Activated T-helper 1 cell treated with anti-CD3 and anti-CD28 coated beads, Interleukin-2, amount 50 U/mL, for 16 hours (primary cell): ENCODE measurements at places on chromosomes 2 and 18.

DNA sequence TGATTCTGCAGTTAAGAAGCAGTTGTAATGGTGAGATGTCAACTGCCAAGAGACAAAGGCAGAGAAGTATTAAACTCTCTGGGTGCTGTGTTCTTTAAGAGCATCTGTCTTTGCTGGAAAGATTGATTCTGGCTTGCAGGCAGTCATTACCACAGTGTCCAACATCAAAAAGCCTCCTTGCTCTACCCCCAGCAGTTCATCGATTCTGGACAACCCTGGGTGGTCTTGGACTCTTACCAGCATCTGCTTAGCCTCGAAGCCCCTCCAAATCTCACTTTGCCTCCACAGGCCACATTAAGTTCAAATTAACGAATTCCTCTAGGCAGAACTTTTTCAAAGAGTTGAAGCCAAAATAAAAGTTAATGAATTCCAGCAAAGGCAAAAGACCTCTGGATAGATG lies 1061.4 kb downstream of the TSN start:
- no peak for DNase-seq

GRCh38 chr18:12373116-12373770 lies 3.8 kb downstream of the AFG3L2 start:
- no peak for DNase-seq

- no peak for DNase-seq
Measured at GRCh38 chr2:236047886-236048540, 120.2 kb downstream of the GBX2 start.

DNA sequence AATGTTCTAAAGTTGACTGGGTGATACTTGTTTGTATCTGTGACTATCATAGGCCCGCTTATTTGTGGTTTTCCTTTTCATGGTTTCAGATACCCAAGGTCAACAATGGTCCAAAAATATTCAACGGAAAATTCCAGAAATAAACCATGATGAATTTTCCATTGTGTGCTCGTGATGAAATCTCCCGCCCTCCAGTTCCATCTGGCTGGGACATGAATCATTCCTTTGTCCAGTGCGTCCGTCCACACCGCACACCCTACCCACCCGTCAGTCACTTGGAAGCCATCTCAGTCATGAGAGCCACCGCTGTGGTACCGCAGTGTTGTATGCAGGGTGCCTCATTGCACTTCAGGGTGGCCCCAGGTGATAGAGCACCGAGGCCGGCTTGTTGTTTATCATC lies 268.2 kb upstream of the PXDN start:
- no peak for DNase-seq

DNA sequence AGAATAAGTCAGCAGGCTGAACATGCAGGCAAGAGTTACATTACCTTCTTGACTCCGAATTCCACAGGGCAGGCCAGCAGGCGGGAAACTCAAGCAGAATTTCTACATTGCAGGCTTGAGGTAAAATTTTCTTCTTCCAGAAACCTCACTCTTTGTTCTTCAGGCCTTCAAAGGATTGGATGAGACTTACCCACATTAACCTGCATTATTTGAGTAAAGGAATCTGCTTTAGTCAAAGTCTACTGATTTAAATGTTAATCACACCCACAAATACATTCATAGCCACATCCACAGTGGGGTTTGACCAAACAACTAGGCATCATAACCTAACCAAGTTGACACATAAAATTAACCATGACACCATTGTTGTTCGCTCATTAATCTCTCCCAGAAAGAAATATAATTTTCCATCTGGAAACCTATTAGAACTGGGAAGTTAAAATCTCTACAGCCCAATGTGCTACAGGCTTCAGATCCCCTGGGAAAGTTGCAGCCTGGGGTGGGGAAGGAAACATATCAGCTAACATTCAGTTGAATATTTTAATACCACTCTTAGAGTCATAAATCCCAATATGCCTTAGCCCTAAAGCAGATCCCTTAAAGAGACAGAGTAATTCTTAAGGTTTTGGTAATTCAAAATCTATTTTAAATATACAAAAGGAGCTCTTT lies 468.2 kb upstream of the TNP1 start:
- no peak for DNase-seq

- DNase-seq, result no peak
Measured at GRCh38 chr18:59621027-59621426, 76.2 kb downstream of the CCBE1 start.

GRCh38 chr2:240511351-240512108 lies 46.3 kb downstream of the ANKMY1 start:
- no peak for DNase-seq

- DNase-seq, result no peak
Measured at GRCh38 chr2:59874971-59875755, 678.3 kb downstream of the BCL11A start.

GRCh38 chr2:112156152-112156986 lies 18.2 kb downstream of the FBLN7 start:
- no peak for DNase-seq

DNA sequence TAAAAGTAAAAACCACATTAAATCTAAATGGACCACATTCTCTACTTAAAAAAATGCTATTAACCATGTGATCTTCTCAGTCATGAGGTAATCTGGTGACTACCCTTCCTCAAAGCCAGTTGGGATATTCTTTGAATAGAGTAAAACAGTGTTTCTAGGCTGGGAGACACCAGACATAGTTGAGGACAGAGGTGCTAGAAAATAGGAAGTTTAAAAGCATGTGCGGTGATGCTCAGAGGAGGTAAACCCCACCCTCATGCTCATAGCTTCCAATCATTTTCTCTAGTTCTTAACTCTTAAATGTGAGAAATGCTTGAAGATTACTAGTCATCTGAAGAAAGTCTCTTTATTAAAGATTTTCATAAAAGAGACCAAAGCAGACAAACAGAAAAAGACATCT lies 30.7 kb upstream of the ELAC1 start:
- no peak for DNase-seq

GRCh38 chr2:208983486-208983885 lies 440.4 kb upstream of the MAP2 start:
- no peak for DNase-seq

- DNase-seq, result no peak
Measured at GRCh38 chr18:13211534-13211933, 7.0 kb upstream of the LDLRAD4 start.
